ENCODE measurements at places on chromosomes 4 and X.
A peak's percentile ranks its signal among the peaks of the same experiment; 100 is the strongest.

GRCh38 chr4:177271091-177271490, 38.6 kb upstream of the NEIL3 start:
- DNase-seq, result no peak

DNA sequence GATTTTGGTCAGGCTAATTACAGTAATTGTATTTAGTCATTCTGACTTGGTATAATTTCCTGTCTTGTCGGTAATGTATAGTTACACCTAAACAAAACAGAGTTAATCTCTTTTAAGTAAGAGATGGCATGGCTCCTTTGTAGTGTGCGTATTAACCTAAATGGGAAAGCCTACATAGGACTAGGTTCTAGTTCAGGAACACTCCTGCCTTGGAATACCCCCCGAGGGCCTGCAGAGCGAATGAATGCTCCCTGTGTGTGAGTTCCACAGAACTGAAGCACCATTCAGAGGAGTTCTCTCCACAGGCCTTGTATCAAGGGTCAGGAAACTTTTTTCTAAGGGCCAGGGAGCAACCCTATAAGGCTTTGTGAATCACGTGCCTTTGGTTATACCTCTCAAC, 44.9 kb upstream of the STIM2 start:
- DNase-seq, result no peak

- DNase-seq, result no peak
These were observed 127.3 kb downstream of the AFAP1 start for GRCh38 chr4:7812231-7812857.

DNA sequence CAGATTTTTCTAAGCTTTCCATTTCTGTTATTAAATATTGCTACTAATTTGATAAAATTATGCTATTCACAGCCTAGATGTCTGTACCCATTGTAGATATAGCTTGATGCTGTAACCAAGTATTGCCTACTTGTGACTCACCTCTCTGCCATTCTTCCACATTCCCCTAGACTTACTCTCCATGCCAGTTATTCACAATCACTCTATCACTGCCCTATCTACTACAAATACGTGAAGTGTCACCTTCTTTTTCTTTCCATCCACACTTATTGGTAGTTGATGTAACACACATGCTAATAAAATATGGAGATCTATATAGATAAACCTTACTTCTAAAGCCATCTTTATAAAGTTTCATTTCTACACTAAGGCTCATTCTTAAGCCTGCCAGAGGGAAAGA, 179.4 kb upstream of the PACRGL start:
- no peak for DNase-seq

DNA sequence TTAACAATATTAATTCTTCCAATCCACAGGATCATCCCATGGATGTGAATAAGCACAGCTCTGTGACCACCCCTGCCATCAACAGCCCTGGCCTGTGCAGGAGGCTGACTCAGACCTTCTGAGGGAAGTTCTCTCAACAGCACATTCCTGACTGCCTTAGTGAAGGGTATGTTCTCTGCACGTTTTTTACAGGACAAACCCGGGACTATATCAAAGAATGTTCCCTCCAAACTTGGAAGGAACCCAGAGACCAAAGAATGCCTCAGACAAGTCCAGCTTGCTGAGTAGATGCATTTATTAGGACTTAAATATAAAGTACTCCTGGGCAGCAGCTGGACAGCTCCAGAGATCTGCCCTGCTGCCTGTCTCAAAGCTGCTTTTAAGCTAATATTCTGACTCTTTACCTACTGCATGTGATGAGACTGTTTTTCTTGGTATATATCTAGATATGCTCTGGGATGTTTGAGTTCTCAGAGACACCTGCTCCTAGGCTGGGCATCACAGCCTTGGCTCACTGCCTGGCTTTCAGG, 1127.8 kb upstream of the PRKX start:
- DNase-seq, result no peak

- DNase-seq, result no peak
These were observed 192.0 kb downstream of the PPP3CA start for GRCh38 chr4:101155368-101155767.

- DNase-seq, result peak; percentile 45
These were observed 147.4 kb downstream of the SMIM20 start for GRCh38 chr4:26061248-26061986.

- DNase-seq, result no peak
These were observed 72.7 kb upstream of the H2AZ1 start for GRCh38 chr4:100022792-100023222.

- peak; percentile 56 for DNase-seq
These were observed 235.9 kb upstream of the PCDH18 start for GRCh38 chr4:137768196-137768595.

DNA sequence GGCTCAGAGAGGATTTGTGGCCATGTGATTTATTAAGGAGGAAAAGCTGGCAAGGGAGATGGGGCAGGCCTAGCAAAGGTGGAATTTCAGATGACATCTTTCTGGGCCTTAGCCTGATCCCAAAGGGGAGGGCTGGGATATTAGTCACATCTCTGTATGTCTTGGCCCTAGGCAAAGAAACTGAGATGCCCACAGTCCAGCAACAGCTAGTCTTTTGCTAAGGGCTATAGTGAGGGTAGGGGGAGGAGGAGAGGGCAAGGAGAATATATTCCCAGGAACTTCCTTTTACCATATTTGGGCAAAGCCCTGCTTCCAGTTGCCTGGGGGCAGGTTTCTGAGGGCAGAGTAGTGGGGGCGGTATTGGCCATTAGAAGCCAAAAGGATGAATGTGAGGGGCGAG, 209.8 kb upstream of the NR3C2 start:
- no peak for DNase-seq

GRCh38 chrX:1754077-1754476, 139.2 kb downstream of the ASMT start:
- DNase-seq, result no peak

DNA sequence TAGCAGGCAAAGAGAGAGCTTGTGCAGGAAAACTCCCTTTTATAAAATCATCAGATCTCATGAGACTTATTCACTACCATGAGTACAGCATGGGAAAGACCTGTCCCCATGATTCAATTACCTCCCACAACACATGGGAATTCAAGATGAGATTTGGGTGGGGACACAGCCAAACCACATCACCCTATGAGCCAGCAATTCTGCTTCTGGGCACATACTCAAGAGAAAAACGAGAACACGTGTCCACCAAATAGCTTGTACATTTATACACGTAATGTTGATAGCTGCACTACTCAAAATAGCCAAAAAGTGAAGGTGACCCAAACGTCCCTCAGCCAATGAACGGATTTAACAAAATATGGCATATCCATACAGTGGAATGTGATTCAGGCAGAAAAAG, 94.5 kb upstream of the DHRSX start:
- no peak for DNase-seq

DNA sequence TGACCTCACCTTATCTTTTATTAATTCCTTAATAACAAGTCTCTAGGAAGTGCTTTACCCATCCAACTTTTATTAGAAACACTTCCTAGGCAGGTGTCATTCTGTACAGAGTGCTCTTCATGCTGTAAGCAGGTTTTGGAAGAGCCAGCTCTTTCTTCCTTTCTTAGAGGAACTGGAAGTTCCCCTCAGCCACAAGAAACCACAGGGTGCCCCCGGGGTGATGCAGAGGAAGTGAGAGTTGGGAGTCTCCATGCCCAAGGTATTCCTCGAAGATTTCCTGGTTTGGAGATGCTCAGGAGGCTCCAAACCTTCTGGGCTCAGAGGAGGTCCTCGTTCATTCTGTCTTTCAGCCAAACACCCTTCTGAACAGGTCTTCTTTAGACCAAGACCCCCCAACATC, 83.8 kb downstream of the EGF start:
- DNase-seq, result no peak

DNA sequence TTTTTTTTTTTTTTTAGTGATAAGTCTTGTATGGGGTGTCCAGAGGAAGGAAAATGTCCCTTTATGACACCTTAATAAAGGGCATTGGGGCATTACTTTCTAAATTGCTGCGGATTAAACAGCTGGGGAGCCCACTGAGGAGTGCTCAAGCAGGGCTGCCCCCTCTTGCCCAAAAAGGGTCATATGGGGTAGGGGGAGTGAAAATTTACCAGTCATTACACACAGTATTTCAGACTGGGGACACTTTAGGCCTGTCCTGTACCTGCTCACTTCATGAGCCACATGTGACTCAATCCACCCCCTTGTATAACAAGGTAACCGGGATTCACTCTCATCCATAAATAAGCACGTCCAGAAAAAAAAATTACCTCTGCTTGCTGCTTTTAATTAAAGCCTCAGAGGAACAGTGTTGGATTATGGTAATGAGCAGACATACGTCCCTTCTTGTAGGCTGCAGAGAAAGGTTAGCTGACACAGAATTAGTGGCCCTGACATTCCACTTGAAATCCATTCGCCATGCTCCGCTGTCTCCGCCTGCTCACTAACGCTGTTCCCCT, 1.8 kb downstream of the PRDM8 start:
- DNase-seq, result no peak

DNA sequence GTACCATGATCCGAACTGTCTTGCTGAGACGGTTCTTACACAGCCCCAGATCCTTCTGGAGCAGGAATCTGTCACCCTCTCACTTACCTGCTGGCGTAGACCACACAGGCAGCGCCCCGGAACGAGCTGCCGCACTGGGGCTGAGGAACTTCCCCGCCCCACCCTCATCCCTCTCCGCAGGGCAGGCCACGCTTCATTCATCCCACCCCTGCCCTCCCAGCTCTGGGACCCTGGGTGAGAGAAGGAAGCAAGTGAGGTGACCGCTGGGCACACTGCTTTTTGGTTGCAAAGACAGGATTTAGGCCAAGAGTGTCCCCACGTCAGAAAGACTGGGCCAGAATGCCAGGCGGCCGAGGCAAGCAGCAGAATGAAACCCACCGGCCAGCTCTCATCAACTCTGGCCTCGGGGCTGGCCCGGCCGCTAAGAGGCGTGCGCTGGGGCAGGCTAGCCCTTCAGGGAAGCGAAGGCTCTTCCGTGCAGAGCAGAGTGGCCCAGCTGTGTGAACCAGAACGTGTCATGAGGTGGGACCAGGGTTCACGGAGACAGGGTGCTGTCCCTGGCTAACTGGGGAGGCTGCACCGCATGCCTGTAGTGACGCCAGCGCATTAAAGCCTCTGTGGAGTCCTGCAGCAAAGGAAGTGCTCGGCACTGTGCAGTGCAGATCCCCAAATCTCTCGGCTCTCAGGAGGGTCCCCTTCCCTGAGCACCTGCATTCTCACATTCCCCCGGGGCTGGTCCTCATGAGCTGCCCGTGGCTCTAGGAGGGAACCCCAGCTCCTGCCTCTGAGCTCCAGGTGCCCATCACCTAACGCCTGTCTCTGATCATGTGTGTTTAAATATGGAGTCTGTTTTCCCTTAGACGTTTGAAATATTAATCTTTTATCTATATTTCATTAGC, 6.4 kb downstream of the LRPAP1 start:
- DNase-seq, result no peak

DNA sequence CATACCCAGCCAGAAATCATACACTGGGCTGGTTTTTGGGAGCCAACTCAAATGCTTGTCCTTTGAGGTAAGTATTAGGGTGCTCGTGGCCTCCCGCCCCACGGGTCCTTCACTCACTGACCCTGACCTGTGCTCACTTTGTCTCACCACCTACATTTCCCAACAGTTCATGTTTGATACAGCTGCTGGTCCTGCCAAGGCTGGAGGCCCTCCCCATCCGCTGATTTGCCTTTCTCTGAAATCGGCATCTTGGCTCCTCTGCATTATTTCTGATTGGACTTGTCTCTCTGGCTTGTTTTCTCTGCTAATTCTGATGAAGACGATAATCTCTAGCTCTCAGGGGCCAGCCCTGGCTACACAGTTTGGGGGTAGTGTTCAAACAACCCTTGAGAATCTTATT, 70.2 kb downstream of the SORBS2 start:
- no peak for DNase-seq

- no peak for DNase-seq
These were observed 1.1 kb upstream of the SHROOM4 start for GRCh38 chrX:50815120-50815519.

- no peak for DNase-seq
These were observed 76.9 kb downstream of the COL4A6 start for GRCh38 chrX:108361316-108361715.

DNA sequence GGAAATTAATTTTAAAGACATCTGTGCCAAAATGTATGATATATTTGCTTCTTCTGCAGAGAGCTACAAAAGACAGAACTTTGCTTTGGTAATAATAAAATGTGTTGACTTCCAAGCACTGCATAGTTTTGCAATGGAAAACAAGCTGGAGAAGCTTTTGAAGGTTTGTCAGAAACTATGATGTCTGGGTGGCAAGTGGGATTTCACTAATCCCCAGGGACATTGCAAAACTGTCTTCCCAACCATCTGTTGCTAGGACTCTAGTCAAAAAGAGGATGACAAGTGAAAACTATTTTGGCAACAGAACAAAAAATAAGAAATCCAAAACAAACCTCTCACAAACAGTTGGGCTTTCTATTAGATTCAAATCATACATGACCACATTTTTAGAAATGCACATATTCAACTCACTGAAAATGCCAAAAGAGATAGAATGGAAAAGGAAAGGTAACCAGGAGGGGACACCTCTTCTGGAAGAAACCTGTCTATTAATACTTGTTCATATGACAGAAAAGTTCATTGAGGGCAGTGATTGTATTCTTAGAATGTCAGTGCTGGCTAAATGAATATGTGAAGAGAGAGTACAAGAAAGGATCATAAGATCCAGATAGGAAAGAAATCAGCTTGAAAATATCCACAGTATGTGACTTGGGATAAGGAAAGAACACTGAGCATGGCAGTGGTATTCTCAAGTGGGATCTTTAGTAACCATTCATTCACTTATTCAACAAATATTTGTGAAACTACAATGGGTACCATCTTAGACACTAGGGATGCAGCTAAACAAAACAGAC, 228.0 kb downstream of the RASL11B start:
- DNase-seq, result no peak

DNA sequence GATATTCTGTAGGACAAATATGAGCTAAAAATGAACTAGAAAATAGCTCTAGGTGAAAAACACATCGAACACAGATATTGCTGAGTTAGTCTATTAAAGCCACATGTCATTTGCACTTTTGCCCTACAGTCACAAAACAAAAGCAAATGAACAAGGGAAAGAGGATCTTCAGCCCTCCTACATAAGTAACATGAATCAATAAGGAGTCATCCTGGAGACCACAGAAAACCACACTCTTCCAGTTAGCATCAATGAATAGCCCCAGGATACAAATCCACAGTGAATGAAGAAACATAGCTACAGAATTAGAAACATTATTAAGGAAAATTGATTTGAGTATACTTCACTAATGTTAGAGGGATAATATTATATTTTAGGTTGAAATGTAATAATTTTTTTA, 311.4 kb downstream of the MAPK10 start:
- no peak for DNase-seq

GRCh38 chr4:73344106-73344505, 60.0 kb upstream of the ALB start:
- no peak for DNase-seq

Measured in AML-193 (cell line).